ENCODE measurements at places on chromosomes 12 and 14.

- DNase-seq = no peak
Measured at GRCh38 chr12:65657635-65658034, 166.6 kb upstream of the HMGA2 start.

DNA sequence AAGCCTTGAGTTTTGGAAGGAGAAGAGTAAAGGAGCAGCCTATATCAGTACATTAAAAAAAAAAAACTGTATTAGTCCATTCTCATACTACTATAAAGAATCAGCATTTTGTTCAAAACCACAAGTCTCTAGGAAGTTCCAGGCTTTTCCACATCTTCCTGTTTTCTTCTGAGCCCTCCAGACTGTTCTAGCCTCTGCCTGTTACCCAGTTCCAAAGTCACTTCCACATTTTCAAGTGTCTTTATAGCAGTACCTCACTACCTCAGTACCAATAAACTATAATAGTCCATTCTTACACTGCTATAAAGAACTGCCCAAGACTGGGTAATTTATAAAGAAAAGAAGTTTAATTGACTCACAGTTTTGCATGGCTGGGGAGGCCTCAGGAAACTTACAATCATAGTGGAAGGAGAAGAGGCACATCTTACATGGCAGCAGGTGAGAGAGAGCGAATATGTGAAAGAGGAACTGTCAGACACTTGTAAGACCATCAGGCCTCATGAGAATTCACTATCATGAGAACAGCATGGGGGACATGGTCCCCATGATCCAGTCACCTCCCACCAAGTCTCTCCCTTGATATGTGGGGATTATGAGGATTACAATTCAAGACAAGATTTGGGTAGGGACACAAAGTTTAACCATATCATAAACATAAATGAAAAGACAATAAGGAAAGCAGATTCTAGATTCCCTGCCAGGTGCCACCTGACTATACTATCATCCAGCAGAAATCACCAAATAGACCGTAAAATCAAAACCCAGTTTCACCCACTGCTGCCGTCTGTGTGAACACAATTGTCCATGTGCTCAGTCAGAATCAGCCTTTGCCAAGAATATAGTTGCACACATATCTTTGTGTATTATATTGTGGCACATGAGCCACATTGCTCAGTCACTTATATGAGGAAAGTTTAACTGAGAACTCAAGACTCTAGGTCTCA, 27.8 kb downstream of the TOGARAM1 start:
- no peak for DNase-seq

DNA sequence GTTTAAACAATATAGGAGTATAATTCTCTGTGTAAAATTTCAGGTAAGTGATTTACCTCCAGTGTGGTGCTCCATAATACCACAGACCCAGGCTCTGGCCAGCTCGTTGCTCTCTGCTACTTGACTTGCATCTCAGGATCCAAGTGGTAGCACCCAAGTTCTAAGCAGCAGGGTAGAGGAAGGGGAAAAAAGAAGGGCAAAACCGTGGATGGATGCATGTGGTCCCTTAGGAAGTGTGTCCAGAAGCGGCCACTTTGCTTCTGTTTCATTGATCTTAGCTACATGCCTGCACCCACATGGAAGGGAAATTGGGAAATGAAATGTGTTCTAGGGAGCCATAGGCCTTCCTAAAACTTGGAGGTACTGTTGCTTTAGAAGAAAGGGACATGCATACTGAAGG, 48.6 kb upstream of the HMGA2 start:
- DNase-seq = no peak

DNA sequence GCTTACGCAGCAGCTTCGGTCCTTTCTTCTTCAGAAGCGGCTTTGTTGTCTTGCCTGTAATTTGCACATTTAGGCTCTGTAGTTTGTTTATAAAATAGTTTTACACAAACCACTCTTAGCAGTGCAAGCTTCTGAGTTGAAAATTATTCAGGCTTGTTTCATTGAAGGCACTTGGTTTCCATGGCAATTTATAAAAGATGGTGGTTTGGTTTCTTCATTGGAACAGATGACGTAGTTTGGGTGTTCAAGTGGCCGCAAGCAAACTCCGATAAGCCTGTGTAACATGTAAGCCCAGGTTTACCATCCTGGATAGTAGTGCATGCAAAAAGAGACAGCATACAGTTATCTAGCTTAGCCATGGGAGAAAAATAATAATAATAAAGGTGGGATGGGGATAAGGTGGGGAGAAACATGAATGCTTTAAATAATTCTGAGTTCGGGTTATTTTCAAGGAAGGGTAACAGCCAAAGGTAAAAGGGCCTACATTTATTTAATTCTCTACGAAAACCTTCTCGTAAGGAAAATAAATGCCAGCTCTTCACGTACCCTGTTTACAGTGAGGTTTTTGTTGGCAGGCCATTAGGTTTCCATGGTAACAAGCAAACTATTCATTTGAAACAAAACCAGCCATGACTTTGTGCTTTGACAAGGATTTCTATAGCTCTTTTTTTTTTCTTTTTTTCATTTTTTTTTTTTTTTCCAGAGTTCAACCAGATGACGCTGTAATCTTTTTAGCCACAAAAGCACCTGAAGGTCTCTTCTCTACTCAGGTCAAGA, 189.6 kb upstream of the RPL10L start:
- no peak for DNase-seq

GRCh38 chr12:1122786-1123185, 131.8 kb downstream of the ERC1 start:
- no peak for DNase-seq

- no peak for DNase-seq
Measured at GRCh38 chr14:102962111-102962627, 39.7 kb downstream of the AMN start.

- DNase-seq = no peak
Measured at GRCh38 chr12:132520421-132521199, 30.7 kb downstream of the FBRSL1 start.

DNA sequence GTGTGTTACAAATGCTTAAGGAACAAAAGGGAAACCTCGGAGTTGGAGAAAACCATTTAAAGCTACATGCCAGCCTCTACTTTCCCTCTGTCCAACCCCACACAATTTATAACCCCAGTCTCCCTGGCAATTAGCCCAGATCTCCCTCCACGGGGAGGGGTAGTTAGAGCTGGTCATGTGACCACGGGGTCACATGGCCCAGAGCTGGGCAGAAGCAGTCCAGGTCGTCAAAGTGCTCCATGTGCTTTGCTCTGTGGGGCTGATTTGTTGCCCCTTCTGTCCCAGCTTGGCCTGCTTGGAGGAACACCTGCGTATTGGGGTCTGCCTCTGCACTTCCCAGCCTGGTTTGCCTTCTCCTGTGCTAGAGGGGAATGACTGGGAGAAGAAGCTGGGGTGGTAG, 219.1 kb downstream of the RBM19 start:
- no peak for DNase-seq

GRCh38 chr12:2009623-2010022, 5.4 kb upstream of the DCP1B start:
- no peak for DNase-seq

- DNase-seq = peak; percentile 2
Measured at GRCh38 chr12:101697930-101698799, 725 bp downstream of the CHPT1 start.

- DNase-seq = no peak
Measured at GRCh38 chr14:93974833-93975232, 1.5 kb downstream of the ASB2 start.

DNA sequence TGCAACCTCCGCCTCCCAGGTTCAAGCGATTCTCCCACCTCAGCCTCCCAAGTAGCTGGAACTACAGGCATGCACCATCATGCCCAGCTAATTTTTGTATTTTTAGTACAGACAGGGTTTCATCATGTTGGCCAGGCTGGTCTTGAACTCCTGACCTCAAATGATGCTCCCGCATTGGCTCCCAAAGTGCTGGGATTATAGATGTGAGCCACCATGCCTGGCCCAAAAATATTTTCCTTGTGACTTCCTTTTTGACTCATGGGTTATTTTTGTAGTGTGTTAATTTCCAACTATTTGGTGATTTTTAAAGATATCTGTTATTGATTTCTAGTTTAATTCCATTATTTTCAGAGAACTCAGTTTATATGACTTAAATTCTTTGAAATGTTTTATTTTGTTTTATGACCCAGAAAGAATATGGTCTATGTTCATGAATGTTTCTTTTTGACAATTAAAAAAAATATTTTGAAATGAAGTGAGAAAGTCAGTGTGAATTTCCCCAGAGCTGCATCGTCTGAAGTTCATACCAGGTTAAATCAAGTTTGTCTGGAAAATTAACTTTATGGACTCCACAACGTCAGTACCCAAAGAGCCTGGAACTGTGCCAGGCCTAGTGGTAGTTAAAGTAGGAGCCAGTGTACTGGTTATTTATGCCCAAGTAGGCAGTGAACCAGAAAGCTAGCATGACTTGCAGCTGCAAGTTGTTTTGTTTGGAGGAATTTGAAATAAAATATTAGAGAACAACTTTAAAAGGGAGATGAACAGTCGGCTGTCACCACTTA, 2.8 kb upstream of the CDKL1 start:
- DNase-seq = no peak

- DNase-seq = no peak
Measured at GRCh38 chr12:100539202-100539601, 34.3 kb upstream of the GAS2L3 start.

- DNase-seq = peak; percentile 39
Measured at GRCh38 chr14:99389174-99389826, 91.4 kb downstream of the SETD3 start.

- no peak for DNase-seq
Measured at GRCh38 chr12:58931518-58931917, 11.2 kb upstream of the LRIG3 start.

GRCh38 chr12:121981456-121981855, 40.2 kb upstream of the BCL7A start:
- no peak for DNase-seq

- no peak for DNase-seq
Measured at GRCh38 chr14:102180248-102180998, 40.7 kb downstream of the WDR20 start.

GRCh38 chr14:73245480-73246325, 8.4 kb downstream of the PAPLN start:
- DNase-seq = peak; percentile 32

GRCh38 chr14:35292770-35293561, 784 bp downstream of the PSMA6 start:
- DNase-seq = no peak

- DNase-seq = no peak
Measured at GRCh38 chr12:69732088-69732487, 6.6 kb upstream of the RAB3IP start.

DNA sequence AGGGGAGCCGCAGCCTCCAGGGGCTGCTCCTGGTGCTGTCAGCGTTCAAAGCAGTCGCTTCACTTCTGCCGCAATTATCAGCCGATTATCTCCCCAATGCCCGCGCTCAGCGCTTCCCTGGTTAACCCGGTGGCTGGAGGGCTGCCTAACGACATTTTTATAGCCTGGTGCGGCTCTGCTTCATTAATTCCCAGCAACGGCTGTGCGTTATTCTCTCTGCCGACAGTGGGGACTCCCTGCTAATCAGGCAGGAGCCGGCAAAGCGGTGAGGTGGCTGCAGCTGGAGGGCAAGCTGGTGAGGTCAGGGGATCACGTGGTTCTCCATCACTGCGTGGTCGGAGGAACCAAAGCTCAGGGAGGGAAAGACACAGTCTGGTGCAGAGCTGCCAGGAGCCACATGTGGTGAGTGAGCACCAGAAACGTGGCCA, 62.9 kb downstream of the GLRX5 start:
- DNase-seq = peak; percentile 2

- DNase-seq = no peak
Measured at GRCh38 chr14:55688566-55688965, 108.6 kb downstream of the KTN1 start.

- DNase-seq = peak; percentile 40
Measured at GRCh38 chr12:117875744-117876435, 92.9 kb downstream of the KSR2 start.

GRCh38 chr12:57165741-57166140, 18.3 kb upstream of the LRP1-AS start:
- no peak for DNase-seq

- DNase-seq = no peak
Measured at GRCh38 chr12:19978193-19978592, 390.1 kb upstream of the PDE3A start.

All from stimulated activated CD4-positive, alpha-beta T cell treated with anti-CD3 and anti-CD28 coated beads, Interleukin-1b, Interleukin-23, amount 100 ng/mL, for 48 hours (primary cell).